NCI-H1417 treated with DMSO at 0.1 percent for 48 hours (cell line): ENCODE measurements at places on chromosomes 5 and 9.

DNA sequence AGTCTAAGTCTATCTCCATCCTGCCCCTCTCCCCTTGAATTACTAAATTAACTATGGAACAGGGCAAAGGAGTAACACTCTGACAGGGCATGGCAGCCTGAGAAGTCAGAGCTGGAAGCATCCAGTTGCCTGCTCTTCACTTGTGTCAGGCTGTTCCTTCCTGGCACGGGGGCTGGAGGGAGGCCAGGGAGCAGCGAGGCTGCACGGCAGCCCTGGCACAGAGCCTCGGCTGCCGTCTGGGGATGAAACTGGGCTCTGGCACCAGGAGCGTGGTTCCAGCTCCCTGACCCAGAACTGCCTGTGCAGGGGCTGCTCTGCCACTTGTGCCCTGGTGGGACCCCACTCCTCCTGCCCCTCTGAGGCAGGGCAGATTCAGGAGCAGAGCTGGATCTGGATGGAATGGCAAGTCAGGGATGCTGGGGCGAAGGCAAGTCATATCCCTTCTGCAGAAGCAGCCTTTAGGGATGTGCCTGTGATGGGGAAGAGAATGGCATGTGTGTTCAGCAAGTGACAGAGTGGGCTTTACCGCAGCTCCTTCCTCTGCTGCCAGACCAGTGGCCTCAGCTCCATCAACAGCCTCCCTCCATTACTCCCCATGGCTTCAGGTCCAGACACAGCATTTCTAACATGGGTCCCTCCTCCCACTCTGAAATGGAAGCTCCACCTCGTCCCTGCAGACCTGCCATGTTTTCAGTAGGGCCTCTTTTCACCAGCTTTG lies 42.2 kb upstream of the PDE8B start:
- no peak for DNase-seq

GRCh38 chr5:111772456-111773122 lies 15.6 kb upstream of the NREP start:
- no peak for DNase-seq

DNA sequence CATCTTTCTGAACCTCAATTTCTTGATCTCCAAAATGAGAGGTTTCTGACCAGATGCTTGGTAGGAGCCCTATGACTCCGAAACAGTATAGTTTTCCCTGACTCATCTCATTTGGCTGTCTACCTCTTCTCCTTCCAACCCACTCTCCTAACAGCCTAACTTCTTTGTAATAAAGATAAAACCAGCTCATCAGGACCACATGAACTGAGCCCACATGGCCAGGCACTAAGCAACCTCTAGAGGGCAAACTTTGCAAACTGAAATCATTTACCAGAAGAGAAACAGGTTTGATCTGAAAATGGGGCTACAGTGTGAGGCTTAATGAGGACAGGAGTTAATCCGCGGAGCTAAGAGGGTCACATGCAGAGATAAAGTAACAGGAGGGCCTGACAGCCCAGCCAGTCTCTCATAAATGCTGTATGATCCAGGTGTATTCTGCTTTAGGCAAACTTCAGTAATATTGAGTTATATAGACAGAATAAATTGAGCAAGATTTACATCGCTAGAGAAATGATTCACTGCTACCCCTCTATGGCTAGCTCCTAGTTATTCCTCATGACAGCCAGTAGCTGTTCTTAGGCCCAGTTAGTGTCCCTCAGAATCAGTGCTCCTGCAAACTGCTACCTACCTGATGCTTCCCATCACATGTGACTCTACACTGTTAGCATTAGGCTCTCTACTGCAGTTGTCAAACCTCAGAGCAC lies 64.6 kb downstream of the ABCA1 start:
- DNase-seq, result peak; percentile 42

- no peak for DNase-seq
These were observed 75.8 kb downstream of the AK8 start for GRCh38 chr9:132802121-132802795.

- no peak for DNase-seq
These were observed 336.9 kb upstream of the SLC24A2 start for GRCh38 chr9:20125727-20126126.
